ENCODE measurements at places on chromosomes 5 and 9. TPM values are rescaled to one million over a fixed set of nuclear protein-coding genes. Genes with fewer than 3 reads are reported as not detected.
A peak's percentile ranks its signal among the peaks of the same experiment; 100 is the strongest.

DNA sequence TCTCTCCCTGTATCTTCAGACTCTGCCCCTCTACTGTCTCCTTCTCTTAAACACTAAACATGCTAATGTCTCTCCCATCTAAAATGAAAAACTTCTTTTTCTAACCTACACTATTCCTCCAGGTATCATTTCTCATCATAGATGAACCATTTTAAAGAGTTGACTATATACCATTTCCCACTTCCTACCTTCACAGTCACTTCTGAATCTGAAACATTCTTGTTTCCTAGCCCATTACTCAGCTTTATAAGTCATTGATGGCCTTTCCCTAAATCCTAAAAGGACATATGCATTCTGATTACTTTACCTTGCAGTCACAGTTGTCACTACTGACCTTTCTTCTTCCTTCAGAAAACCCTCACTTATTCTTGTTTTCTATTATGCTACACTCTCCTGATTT lies 118.2 kb downstream of the SSBP2 start:
- no peak for DNase-seq

The ISL1 gene
- total RNA-seq = 0.10 TPM

The LECT2 gene
- total RNA-seq = not detected

- DNase-seq = no peak
Observed at GRCh38 chr9:100071271-100071670, 27.5 kb downstream of the ERP44 start.

- DNase-seq = no peak
Observed at GRCh38 chr5:65061974-65062353, 293.2 kb downstream of the CWC27 start.

- DNase-seq = no peak
Observed at GRCh38 chr5:113125371-113125770, 148.8 kb downstream of the DCP2 start.

DNA sequence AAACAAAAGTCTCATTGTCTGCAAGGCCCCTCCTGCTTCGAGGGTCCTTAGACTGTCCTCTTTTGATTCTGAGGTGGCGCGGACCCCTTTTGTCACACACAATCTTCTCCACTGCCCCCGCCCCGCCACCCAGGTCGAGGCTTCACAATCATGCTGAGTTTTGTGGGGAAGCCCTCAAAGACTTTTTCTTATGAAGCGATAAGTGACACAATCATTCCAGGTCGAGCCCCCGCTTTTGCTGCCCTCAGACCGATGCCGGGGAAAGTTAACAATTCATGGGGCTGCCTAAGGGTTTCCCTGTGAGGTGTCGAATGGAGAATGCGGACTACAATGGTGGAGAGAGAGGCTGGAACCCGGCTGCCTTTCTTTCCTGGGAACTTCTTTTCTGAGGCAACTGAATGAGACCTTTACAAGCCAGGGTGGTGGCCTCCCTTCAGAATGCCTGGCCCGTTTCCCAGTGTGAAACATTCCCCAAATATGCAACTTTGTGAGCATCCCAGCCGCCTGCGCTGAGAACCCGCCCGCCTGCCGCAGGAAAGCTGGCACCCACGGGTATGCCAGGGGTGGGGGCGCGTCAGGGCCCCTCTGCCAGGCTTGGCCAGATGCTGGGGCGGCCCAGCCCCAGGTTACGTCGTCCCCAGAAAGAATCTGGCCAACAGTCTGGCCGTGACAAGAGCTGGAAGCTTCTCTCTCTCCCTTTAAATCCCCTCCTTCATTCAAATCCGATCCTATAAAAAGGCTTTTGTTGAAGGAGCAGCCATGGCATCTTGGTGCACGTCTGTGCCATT lies 71.9 kb downstream of the MAP1B start:
- peak; percentile 90 for DNase-seq

DNA sequence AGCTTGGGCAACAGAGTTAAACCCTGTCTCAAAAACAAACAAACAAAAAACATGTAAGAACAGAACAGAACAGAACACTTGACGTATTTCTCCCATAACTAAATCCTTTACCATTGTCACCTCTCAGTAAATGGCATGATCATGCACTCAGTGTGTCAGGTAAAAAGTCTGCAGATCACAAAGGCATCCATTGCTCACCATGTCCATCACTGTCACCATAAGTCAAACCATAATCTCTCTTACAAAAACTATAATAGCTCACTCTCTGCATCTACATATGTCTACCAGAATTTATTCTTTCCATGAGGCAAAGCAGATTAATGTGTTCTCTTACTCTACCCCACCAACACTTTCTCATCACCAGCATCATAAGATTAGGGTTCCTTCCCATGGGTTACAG lies 387.5 kb downstream of the CDH12 start:
- no peak for DNase-seq

- no peak for DNase-seq
Observed at GRCh38 chr9:91783411-91783810, 166.6 kb downstream of the ROR2 start.

GRCh38 chr9:23117616-23118015 lies 671.0 kb downstream of the DMRTA1 start:
- DNase-seq = peak; percentile 19

The FIBCD1 gene
- 0.48 TPM for total RNA-seq

DNA sequence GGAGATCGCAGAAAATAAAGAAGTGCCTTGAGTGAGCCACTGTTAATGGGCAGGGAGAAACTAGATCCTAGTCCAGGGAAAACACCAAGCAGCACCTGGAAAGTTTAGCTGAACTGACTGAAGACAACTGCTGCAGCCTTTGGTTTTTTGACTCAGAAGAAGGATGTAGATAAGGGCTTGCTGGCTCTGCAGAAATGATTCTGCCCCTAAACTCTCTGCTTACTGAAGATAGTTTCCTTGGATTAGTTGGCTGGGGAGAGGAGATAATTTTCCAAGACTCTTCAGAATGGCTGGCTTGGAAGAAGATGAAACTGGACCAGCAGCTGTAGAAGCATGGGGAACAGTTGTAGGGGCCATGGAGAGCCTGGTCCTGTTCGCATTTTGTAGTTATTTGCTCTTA lies 471.8 kb downstream of the KDM4C start:
- DNase-seq = no peak

The NOTCH1 gene
- total RNA-seq = 16.0 TPM

DNA sequence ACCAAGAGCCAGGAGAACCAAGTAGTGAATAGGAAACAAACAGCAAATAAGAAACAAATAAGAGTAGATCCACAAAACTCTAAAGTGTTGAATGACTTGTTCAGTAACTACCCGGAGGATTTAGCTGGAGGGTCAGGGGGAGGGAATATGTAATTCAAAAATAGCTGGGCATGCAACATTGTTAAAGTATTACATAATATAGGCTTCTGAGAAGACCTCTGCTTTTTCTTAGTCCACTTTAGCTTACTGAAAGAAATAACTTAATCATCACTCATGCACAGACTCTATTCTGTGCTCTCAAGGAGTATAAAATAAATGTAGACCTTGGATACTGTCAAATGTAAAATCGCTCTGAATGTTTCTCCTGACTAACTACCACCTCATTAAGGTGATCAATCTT lies 183.2 kb upstream of the POU5F2 start:
- DNase-seq = peak; percentile 32

- peak; percentile 50 for DNase-seq
Observed at GRCh38 chr9:133347515-133347984, 381 bp downstream of the MED22 start.

DNA sequence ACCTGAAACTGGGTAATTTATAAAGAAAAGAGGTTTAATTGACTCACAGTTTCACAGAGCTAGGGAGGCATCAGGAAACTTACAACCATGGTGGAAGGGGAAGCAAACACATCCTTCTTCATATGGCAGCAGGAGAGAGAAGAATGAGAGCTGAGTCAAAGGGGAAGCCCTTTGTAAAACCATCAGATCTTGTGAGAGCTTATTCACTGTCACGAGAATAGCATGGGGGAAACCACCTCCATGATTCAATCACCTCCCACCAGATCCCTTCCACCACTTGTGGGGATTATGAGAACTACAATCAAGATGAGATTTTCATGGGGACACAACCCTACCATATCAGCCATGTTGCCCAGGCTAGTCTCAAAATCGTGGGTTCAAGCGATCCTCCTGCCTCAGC lies 143.4 kb downstream of the FGF18 start:
- peak; percentile 22 for DNase-seq

GRCh38 chr5:154701181-154701580 lies 54.0 kb upstream of the LARP1 start:
- no peak for DNase-seq

DNA sequence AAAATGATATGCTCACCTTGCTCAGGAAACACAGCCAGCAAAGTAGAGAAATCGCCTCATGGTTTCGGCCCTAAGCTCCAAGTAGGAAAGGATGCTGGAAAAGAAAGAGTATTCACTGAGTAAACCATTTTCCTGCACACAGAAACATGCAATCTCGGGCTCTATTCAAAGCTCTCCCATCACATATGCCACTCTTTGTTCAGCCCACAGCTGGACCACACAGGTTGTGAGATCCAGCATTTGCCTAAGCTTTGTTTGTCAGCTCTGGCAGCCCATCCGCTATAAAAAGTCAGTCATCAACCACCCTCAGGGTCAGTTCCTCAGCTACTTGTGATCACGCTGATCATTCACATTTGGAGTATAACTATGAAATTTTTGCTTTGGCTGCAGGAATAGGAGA lies 96.5 kb upstream of the SMARCA2 start:
- no peak for DNase-seq

DNA sequence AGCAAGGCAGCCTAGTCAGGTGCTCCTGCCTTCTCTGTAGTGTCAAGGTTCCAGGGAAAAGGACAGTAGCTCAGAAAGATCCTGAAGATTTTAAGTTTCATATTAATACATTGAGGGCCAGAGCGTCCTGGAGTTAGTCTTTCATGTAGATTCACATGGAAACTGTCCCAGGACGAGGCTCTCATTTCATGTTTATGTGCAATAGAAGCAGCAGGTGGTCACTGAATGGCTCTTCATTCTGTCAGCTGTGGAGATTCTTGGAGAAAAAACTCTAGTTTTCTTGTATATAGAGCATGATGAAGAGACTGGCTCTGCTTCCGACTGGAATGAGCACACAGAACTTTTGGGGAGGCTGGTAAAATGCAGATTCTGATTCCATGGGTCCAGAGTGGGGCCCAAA lies 54.3 kb downstream of the MEGF10 start:
- no peak for DNase-seq
